ENCODE measurements at places on chromosomes 7 and 10.

DNA sequence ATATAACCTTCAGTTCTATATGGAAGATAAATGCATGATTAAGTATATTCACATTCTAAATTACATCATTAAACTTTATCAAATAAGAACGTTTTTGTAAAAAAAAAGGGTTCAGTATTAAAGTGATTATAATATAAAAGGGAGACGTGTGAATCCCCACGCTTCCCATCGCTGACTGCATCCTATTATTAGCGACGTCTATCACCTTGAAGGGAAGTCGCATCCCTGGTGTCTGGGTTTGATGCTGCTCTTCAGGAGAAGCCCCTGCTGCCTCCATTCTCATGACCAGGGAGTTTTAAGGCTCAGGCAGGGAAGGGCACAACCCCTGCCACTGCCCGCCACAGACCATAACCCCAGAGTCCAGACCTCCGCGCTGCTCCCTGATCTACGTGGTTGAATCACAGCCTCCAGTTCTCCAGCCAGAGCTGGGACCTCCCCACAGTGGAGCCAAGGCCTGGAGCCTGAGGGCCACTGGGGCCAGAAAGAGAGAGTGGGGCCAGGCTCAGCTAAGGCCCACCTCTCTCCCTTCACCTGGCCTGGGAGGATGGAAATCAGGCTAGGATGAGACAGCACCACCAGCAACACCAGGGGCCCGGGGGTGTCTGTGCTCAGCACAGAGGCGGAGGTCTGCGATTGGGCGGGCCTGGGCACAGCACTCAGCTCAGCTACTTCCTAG, 130.6 kb downstream of the TCERG1L start:
- no peak for DNase-seq

DNA sequence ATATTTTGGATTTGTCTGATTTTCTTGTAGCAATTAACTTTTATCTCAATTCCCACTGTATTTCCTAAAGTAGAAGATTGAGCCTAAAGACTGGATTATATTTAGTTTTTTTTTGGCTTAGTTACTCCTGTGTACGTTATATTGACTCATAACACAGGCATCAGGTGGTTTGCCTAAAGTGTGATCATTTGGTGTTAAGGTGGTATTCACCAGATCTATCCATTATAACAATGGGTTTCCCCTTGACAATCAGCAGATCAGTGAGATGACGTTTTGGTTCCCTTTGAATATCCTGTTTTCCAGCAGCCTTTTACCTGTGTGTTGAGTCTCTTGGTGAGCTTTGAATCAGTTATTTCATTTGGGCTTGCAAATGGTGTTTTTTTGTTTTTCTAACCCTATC, 18.1 kb downstream of the MAPK8 start:
- no peak for DNase-seq

DNA sequence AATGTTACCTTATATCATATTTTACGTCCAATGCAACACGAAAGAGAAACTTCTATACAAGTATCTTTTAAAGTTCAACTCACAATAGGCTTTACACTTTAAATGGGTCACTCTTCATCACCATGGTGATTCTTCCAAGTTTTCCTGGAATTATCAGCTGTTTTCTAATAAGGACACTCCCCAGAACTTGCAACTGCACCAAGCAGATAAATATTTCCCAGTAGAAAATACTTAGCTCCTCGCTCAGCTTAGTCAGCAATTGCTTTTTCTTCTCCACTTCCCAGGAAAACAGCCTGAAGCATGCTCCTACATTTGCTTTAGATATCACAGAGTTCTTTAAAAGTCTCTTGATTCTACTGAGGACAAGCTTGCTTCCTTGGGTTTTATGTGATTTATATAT, 25.7 kb upstream of the ADD3 start:
- DNase-seq, result no peak

DNA sequence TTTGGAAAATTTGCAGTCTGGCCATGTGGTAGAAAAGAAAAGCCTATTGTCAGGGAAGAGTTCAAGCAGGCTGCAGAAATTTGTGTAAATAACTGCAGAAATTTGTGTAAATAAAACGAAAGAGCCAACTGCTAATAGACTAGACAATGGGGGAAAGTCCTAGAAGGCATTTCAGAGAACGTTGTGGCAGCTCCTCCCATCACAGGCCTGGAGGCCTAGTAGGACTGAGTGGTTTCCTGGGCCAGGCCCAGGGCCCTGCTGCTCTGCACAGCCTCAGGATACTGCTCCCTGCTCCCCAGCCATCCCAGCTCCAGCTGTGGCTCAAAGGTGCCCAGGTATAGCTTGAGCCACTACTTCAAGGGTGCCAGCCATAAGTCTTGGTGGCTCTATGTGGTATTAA, 50.9 kb downstream of the RSBN1L start:
- DNase-seq, result no peak

DNA sequence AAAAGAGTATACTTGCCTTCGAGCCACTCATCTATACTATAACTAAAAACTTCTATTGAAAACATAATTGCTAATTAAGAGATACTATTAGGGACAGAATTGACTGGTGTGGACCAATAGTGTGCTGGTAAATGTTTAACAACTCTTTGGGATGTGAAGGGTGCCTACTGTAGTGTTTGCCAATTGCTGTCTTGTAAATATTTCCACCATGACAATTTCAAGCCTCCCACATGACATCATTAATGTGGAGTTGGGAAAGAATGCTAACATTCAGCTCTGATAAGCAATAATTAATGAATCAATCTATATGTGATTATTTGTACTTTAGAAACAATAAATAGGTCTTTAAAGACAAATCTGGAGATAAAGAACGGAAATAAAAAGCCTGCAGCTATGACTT, 136.8 kb downstream of the DGKB start:
- DNase-seq, result no peak

DNA sequence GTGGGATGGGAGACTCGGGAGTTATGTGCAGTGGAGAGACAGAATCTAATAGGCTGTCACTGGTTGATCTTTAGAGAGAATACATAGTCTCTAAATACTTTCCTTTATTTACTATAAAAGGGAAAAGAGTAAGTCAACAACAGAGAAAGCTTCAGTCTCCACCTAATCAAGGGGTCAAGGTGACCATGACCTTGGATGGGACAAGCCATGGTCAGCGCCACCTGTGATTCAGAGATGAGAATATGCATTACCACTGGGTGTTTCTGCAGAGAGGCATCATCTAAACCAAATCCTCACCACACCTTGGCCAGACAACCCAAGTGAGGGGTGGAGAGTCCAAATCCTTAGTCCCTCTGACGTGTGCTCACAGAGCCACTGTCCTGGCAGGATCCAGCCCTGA, 39.9 kb downstream of the TNS3 start:
- no peak for DNase-seq

- DNase-seq, result no peak
These were observed 145.2 kb downstream of the SUGCT start for GRCh38 chr7:40279991-40280390.

- no peak for DNase-seq
These were observed 404.3 kb upstream of the NPVF start for GRCh38 chr7:25632616-25633015.

DNA sequence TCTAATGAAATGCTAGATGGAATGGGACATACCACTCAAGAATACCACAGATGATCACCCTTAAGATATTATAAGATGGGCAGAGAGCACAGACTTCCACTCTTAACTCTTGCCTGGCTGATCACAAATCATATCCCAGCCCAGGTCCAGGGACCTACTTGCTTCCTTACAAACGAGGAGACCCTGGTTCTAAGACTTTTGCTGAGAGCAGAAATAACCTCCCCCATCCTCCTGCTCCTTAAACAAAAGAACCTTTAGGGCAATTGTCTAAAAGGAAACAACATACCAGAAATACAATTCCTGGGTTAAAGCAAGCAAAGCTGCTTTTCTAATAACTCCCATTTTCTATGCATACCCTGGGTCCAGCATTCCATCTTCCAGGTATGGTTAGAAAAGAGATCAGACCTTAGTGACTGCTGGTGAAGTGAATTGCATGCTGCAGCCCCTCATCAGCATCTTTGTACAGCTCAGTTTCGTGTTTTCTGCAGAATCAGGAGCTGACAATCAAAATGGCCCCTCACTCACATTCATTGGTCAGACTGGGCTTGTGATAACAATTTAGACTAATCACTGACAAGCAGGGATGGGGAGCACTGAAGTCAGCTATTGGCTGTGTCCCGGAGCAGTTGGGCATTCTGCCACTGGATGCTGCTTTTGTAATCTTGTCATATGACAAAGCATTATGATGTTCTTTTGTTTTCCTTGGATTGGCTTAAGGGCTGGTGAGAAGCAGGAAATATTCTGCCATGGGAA, 14.6 kb downstream of the IFIT3 start:
- no peak for DNase-seq

GRCh38 chr7:47587351-47587750, 5.4 kb upstream of the TNS3 start:
- no peak for DNase-seq

DNA sequence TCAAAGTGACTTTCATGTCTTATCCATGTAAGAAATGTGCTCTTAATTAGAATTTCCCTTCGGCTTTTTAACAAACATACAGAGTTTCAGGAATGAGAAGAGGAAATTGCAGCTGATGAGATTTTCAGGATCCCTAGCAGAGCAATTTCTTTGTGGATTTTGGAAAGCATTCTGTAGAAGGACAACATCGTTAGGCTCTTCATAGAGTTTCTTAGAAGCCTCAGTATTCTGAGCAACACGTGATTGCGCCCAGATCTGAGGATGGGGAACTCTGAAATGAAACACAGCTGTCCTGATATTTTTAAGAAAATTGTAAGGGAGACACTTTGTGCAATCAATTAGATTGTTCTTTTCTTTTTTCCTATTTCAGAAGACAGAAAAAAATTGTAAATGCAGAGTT, 85.8 kb downstream of the LHFPL3 start:
- no peak for DNase-seq

DNA sequence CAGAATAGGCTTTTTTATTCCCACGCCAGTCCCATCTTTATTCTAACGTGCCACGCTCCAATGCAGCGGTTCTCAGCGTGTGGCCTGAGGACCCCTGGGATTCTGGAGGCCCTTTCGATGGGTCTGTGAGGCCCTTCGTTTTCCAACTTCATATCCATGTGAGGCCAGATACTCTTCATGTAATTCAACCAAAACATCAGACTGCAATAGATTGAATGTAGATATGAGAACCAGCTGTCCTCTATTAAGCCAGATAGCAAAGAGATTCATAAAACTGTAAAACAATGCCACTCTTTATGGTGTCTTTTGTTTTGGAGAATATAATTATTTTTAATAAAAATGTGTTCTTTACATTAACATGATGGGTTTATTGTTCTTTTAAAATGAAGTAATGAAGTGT, 53.2 kb upstream of the KMT2C start:
- no peak for DNase-seq

- DNase-seq, result no peak
These were observed 54.0 kb upstream of the ADGRA1 start for GRCh38 chr10:133033742-133034048.

DNA sequence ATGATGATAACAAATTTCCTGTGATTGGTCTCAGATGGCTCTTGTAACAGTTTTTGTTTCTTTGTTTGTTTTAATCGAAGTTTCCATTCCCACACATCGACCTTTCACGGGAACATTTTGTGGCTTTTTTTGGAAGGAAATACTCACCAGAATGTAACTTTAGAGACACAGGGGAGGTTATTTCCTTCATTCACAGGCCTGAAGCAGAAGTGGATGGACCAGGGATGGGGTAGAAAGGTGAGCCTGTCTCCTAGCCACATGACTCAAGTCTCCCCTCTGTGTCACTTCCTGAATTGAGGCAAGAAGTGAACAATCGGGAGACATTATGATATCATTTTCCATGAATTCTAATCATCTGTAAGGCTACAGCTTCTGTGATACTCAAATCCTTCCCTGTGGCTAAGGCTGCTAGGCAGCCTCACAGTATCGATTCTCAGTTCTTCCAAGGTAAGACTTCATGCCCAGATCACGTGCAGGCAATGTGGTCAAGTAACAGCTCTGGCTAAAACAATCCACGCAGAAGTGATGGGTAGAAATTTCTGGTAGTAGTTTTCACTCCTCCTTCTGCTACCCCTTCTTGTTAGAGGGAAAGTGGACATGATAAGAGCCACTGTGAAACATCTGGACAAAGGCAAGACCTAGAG, 203.9 kb upstream of the NEBL start:
- DNase-seq, result no peak

DNA sequence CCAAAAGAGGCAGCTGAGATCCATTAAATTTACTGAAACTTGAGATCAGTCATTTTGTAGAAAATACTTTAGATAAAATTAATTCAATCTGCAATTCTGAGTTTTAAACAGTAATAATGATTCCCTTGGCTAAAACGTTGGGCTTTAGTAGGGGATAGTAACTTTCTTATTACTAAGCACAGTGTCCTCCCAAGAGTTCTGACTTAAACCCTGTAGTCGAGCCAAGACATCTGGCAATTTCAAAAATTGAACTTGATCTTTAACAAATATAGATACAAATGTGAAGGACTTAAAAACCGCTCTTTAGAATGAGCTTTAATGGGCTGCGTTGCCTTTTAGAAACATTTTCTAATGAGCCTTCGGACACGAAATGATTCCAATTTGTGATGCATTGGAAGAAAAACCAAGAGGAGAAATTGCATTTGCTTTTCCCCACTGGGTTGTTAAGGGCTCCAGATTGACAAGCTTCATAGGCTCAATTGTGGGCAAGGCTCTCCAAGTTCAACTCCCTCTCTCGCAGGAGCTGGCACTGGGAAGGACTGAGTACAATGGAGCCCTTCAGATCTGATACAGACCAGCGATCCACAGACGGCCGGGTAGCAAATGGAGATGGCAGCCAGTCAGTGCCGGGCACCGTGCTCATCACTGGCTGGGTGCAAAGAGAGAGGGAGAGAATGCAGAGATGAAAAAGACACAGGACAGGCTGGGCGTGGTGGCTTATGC, 921.3 kb upstream of the AUTS2 start:
- DNase-seq, result no peak

GRCh38 chr10:23433701-23434100, 5.2 kb upstream of the OTUD1 start:
- no peak for DNase-seq
